ENCODE measurements at places on chromosomes 13 and 19. TPM values are rescaled to one million over a fixed set of nuclear protein-coding genes. Genes with fewer than 3 reads are reported as not detected.

FFAR3 gene
- not detected for polyA plus RNA-seq

CYP2S1 gene
- polyA plus RNA-seq = 0.67 TPM

CYP2A7 gene
- polyA plus RNA-seq = not detected

HNRNPUL1 gene
- polyA plus RNA-seq = 41.5 TPM

CCL25 gene
- polyA plus RNA-seq = not detected

SYT3 gene
- 0.94 TPM for polyA plus RNA-seq

ATXN8OS gene
- not detected for polyA plus RNA-seq

IFNL4 gene
- not detected for polyA plus RNA-seq

PSG2 gene
- 0.31 TPM for polyA plus RNA-seq

MEIOSIN gene
- polyA plus RNA-seq = 0.06 TPM

APOC4 gene
- polyA plus RNA-seq = not detected

SELENOV gene
- 0.11 TPM for polyA plus RNA-seq

- DNase-seq = no peak
Measured at GRCh38 chr13:44188257-44188656, 185.4 kb upstream of the SERP2 start.

GRCh38 chr19:42284591-42285341 is 15.7 kb downstream of the CIC start:
- no peak for DNase-seq

GRCh38 chr19:39381910-39382611 is 8.8 kb downstream of the PAF1 start:
- no peak for DNase-seq

DNA sequence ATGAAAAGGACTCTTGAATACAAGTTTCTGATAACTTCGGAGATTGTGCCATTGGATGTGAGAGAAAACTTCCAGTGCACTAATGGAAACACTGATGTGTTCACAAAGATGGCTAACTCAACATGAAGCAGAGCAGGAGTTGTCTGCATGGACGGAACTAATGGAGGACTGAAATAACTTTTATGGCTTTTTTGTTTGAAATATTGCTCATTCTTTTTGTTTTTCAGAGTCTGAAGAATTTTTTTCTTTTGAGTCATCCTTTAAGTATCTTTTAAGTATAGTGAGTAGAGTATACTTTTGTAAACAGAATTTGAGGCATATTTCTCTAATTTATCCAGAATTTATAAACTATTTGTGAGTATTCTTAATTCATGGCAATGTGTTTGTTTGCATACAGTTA is 25.7 kb downstream of the CRYL1 start:
- DNase-seq = no peak

DNA sequence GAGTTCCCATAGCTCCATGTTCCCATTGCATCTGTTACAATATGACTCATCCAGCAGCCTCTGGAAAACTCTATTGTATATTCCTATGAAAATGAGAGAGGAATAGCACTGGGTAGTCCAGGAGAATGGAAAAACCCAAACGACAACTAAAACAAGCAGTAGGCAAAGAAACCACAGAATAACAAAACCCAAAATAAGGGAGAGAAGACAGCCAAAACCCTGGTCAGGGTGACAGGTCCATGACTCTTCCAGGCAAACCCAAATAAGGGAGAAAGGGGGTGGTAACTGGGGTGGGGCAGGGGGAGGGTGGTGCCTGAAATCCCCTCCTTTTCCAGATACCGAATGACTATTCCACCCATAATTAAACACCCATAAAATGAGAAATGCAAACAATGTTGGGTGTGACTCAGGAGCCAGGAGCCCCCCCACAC is 4.0 kb upstream of the ZNF8 start:
- DNase-seq = no peak

DNA sequence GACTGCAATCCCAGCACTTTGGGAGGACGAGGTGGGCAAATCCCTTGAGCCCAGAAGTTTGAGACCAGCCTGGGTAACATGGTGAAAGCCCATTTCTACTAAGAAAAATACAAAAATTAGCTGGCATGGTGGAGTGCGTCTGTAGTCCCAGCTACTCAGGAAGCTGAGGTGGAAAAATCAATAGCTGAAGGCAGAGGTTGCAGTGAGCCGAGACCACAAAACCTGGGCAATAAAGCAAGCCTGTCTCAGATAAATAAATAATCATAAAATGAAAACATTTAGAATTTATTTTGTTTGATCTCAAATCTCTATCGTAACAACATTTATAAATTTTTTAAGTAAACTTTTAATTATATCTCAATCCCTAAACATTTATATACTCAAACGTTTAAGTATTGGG is 36.6 kb downstream of the USP12 start:
- DNase-seq = no peak

- DNase-seq = peak; percentile 50
Measured at GRCh38 chr19:46492841-46493235, 2.8 kb downstream of the PNMA8B start.

- no peak for DNase-seq
Measured at GRCh38 chr19:15635016-15635805, 5.5 kb upstream of the CYP4F3 start.

DNA sequence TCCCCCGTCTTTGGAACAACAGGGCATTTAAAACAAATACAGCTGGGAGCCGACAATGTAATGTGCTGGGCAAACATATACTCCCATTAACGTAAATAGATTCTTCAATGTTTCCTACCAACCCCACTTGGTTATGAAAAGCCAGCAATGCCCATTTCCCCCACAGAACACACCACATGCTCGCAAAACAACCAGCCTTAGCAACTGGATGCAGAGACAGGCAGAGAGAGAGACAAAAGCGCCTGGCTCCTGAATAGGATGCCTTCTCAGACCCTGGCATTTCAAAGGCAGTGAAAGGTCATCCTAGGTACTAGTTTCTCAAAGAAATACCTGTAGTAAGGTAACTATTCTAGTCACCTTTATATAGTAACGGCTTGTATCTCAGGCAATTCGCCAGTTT is 462.9 kb downstream of the ITGBL1 start:
- peak; percentile 45 for DNase-seq

DNA sequence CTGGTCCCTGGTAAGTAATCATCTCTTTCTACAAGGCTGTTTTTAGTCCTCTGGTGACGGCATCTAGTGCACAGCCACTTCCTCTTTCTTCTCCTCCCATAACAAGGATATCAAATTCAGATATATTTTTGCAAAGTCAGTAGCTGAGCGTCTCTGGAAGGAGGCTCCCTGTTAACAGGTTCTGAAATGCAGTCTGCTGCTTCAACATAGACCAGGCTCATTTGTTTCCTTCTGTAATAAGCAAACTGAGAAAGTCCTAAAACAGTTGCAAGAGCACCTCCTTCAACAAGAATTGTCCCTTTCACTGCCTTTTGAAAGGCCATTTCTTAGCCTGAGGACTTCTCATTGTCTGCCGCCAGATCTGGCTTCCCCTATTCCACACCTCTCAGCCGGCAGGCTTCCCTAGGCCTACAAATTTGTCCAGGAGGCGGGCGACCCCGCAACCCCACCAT is 7.4 kb upstream of the ZSCAN5A start:
- no peak for DNase-seq

DNA sequence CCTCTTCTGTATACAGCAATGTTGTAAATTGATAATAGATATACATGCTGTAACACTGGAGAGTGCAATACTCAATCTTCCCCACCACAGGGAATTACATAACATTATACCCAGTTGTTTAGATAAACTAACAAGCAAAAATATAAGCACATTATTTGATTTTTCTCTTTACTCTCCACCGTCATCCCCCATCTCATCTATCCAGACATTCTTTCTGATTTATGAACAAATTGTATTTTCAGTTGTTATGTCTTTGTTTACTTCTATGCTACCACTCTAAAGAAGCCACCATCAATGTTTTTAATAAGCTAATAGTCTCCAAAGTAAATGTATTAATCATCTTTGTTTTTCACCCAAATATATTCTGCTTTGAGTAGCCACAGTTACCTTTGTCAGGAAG is 490.7 kb upstream of the GPC6 start:
- no peak for DNase-seq

- no peak for DNase-seq
Measured at GRCh38 chr13:111117289-111117688, 2.2 kb downstream of the ARHGEF7 start.

DNA sequence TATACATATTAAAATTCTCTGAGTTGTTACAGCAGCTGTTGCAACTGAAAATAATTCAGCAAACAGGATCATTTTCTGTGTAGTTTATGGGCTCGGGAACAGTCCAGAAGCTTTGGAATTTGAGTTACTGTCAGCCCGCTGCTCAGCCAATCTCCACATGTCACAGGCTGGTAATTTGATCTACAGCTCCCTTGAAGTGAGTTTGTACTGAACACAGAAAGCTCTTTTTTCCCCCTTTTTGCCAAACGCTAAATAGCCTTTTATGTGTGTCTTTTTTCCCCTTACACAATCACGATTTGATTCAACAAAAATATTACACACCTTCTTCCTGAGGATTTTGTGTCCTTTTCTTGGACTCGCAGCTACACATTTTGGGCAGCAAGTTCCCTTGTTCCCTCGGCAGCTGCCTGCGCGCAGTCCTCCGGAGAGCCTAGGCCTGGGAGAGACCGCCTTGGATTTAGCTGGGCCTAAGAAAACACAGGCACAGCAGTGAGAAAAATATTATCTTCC is 371.4 kb downstream of the KCNRG start:
- DNase-seq = no peak

DNA sequence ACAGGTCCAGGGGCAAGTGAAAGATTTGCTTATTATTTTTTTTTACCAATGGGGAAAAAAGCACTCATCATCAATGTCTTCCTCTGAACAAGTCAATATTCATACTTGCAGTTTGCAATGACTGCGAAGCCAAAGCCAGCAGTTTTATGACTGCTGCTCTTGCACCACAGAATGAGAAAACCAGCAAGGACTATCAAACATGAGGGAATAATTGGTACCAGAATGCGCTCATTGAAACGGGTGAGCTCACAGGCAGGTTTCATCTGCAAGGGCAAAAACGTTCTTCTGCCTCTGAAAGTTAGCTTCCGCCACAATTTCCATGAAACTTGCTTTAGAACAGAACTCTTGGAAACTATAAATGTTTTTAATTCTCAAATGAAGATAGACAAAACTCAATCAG is 5.5 kb downstream of the DLEU7 start:
- DNase-seq = no peak

- DNase-seq = no peak
Measured at GRCh38 chr19:8391198-8392016, 1.2 kb downstream of the RAB11B start.

DNA sequence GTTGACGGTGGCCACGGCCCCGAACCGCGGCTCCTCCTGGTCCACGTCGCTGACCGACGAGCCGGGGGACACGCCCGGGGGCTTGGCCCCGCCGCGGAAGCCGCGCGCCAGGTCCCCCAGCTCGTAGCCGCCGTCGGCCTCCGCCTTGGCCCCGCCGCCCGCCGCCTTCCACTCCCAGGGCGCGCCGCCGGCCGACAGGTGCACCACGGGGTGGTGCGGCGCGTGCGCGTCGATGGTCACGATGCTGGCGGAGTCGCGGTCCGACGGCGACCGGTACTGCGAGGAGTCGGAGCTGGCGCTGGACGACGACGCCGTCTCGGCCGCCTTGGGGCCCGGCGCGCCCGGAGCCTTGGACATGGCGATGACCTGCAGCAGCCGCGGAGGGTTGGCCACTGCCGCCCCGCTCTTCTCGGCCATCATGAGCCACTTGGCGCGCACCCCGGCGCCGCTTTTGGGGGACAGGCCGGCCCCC is 9.0 kb downstream of the PLPPR3 start:
- no peak for DNase-seq

DNA sequence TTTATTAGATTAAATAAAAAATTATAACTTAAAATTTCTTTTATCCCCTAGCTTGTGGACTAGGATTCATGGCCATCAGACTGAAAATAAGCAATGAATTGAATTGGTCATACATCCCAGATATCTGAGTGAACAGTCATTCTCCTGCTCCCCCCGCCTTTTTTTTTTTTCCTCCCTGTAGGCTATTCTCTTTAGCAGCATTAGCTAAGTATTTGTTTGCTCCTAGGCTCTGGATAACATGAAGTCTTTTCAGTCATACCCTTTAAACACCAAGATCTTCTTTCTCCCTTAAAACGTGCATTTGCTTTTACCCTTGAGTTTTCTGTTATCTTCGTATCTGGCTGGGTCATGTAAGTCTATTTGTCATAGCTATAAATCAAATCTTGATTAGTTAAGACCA is 866.7 kb upstream of the SPRY2 start:
- no peak for DNase-seq

- DNase-seq = no peak
Measured at GRCh38 chr19:2468596-2468995, 7.3 kb upstream of the GADD45B start.

- DNase-seq = no peak
Measured at GRCh38 chr19:44855606-44856005, 9.5 kb downstream of the NECTIN2 start.

DNA sequence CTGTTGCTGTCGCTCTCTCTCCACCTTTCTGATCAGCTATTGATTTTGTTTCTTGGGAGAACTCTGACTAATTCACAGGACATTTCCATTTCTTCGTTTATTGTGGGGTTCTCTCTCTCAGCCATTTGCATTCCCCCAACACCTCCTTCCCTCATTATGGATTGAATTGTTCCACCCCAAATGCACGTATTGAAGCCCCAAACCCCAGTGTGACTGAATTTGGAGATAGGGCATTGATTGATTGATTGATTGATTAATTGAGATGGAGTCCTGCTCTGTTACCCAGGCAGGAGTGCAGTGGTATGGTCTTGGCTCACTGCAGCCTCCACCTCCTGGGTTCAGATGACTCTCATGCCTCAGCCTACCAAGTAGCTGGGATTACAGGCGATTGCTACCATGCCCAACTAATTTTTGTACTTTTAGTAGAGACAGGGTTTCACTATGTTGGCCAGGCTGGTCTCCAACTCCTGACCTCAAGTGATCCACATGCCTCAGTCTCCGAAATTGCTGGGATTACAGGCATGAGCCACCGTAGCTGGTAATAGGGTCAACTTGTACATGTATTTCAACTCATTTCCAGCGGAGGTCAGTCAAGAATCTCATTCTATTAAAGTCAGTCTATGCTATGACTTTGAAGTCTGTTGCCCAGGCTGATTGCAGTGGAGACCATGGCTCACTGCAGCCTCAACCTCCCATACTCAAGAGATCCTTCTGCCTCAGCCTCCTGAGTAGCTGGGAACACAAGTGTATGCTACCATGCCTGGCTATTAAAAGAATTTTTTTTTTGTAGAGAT is 13.6 kb downstream of the NFILZ start:
- DNase-seq = no peak

- DNase-seq = no peak
Measured at GRCh38 chr13:105087945-105088344, 1447.5 kb downstream of the EFNB2 start.

DNA sequence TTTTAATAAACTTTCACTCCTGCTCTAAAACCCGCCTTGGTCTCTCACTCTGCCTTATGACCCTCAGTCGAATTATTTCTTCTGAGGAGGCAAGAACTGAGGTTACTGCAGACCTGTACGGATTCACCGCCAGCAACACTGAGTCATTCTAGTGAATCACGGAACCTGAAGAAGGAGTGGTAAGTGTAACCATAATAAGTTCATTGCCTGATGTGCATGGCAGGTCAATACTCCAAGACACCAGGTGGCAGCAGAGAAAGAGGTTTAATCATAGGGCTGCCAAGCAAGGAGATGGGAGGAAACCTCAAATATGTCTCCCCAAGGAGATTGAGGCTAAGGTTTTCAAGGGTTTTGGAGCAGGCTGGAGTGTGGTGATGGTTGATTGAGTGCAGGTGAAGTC is 204.3 kb upstream of the IPO5 start:
- no peak for DNase-seq

Measured in SK-N-SH (cell line).